ENCODE measurements at places on chromosomes 1 and 21.

GRCh38 chr1:180190091-180190490, 35.4 kb downstream of the QSOX1 start:
- DNase-seq: no peak

- DNase-seq: no peak
Measured at GRCh38 chr1:43004587-43005459, 46.2 kb upstream of the SLC2A1 start.

DNA sequence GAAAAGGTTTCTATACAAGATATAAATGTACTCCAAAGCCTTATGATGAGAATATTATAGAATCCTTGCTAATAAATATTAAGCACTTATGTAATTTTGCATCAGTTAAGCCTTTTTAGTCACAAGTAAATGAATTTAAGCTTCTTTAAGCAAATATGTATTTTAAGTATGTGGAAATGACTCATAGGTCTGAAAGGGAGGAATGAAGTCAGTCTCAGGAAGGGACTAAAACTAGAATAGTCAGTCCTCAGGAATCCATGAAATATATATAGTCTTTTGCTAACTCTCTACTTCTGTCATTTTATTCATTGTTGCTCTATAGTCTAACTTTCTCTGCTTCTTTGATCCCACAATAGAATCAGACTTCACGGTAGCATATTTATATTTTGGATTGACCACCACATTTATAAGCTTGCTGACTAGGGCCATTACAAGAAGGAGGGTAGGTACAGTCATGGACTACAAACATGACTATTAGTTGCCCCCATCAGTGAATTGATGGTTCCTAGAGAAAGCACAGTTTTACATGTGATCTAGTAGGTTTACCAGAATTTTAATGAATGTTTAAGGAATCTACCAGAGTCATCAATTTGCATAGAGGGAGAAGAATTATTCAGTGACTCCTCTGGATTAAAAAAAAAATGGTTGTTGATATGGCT, 20.2 kb upstream of the RABGGTB start:
- DNase-seq: peak; percentile 46

GRCh38 chr1:227270554-227270953, 47.7 kb downstream of the CDC42BPA start:
- DNase-seq: no peak

DNA sequence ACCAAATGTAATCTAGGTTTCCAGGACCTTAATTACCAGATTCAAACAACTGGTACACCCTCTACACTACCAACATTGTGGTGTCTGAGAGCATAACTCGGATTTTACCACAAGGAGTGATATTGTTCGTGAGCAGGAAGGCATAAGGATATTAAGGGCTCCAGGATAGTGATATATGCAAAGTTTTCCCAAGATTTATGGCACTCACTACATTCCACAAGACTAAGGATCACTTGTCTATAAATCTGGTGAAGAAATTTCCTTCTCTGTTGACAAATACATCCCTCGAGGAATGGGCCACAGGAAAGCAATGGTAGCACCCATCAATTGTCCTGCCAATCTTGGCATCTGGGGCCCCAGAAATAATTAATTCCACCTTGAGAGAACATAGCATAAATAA, 43.1 kb upstream of the PLD5 start:
- no peak for DNase-seq

DNA sequence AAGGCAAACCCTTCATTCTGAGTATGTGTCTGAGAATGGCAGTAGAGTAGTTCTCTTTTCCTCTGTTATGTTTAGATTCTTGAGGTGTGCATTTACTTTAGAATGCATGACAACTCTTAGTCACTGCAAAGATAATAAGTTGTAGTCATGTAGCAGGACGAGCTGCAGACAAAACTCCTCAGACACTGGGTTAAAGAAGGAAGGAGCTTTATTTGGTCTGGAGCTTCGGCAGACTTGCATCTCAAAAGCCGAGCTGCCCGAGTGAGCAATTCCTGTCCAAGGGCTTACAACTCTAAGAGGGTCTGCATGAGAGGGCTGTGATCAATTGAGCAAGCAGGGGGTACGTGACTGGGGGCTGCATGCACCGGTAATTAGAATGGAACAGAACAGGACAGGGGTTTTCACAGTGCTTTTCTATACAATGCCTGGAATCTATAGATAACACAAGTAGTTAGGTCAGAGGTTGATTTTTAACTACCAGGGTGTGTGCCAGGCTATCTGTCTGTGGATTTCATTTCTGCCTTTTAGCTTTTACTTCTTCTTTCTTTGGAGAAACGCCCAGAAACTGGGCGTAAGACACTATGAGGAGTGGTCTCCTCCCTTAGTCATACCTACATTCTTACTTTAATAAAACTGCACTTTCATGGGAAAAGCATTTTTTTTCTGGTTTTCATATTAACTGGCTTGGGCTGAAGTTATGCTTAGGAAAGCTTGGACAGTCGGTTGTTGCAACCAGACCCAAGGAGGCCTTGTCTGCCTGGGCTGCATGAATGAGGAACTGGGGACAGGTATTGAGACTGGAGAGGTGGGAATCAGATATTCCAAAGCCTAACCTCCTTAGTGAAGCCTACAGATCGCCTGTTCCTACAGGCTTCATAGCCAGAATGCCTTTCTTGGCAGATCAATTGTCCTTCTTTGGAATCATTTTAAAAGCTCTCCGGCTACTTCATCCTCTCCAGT, 115.1 kb downstream of the RHOU start:
- DNase-seq: no peak

GRCh38 chr1:198283222-198283621, 126.4 kb downstream of the NEK7 start:
- DNase-seq: no peak

DNA sequence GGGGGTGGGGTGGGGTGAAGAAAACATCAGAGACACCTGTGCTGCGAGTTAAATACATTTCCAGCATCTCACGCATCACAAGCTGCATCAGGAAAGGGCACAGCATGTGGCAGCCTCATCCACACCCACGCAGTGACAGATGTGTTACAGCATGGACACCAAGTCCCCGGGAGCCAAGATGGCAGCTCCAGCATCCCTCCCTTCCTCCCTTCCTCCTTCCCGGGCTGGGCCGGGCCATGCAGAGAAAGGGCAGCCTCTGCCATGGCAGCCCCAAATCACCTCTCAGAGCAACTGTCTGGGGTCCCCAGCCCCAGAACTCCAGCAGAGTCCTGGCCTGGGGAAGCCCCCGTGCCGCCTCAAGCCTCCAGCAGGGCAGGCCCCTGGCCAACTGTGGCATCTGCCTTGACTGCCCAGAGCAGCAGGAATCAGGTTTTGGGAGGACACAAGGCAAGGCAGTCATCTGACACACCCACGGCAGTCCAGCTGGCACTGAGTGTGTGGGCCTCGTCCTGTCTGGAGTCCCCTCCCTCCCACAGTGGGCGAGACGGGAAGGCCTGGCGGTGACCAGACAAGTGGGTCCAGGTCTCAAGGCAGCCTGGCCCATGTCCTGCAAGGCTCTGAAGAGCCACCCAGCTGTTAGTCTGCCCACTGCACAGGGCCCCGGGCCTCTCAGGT, 6.2 kb downstream of the SMIM1 start:
- DNase-seq: no peak

DNA sequence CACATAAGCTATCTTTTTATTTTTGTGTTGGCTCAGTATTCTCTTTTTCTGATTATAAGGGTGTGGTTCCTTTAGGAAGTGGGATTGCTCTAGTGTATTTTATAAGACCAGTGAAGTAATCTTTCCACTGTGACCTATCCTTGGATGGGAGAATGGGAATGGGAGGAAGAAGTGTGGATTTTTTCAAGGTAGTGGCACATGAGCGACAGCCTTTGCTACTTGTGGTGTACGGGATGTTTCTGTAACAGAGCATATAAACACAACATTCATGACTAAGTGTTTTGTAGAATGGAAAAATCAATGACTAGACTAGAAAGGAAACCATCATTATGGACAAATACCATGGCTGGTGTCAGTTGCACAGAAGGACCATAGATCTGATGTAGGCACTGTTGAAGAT, 209.6 kb downstream of the GIPC2 start:
- DNase-seq: no peak

GRCh38 chr1:239630767-239631166, 244.4 kb downstream of the CHRM3 start:
- no peak for DNase-seq

DNA sequence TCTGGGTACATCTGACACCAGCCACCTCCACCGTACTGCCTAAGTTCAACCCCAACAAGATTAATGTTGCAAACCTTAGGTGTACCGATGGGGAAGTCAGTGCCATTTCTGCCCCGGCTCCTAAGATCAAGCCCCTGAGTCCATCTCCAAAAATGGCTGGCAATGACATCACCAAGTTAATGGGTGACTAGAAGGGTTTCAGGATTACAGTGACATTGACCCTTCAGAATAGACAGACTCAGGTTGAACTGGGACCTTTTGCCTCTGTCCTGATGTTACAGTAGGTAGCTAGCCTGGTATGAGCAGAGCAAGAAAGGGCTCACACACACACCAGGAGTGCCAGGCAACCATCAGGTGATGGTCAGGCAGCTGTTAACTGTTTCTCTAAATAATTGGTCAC, 21.7 kb upstream of the ZMYM6 start:
- DNase-seq: no peak

DNA sequence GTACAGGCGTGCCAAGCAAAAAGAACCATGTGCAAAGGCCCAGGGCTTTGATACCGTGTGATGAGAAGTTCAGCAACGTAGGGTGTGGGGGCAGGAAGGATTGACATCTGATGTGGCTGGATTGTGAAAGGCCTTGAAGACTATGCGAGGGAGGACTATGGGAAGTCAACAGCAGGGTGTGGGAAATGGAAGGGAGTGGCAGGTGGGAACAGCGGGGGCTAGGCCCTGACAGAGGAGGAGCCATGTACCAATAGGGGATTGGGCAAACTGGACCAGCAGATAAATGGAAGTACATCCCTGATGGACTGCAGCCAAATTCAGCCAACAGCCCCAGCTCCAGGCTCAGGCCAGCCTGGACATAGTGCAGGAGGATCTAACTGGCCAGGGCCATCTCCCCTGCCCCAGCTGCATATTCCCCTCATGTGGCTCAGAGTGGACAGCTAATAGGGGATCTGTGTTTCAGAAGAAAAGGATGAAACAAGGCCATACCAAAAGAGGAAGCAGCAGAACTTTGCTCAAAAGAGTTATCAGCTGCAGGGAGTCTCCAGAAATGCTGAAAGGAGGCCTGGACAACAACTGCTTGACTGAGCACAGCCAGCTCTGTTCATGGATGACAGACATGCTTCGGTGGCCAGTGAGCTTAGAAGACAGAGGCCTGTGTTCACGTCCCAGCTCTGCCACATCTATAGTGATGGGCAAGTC, 140.2 kb upstream of the SGIP1 start:
- no peak for DNase-seq

GRCh38 chr1:10353282-10353681, 45.6 kb upstream of the PGD start:
- no peak for DNase-seq

DNA sequence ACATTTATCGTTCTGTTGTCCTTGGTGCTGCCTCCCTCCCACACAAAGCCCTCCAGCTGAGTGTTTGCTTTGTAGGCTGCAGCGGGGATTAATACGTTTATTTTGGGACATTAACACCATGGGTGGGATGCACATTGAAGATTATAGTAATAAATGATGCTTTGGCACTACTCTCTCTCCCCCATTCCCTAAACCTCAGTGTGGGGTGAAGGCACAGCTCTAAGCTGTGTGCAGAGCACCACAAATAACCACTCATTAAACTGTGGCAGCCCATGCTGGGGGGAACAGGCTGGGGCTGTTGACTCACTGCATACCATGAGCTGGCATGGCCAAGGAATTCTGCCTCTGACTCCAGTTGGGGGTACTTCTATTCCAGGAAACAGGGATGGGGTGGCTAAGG, 7.7 kb downstream of the PCP4L1 start:
- DNase-seq: no peak

DNA sequence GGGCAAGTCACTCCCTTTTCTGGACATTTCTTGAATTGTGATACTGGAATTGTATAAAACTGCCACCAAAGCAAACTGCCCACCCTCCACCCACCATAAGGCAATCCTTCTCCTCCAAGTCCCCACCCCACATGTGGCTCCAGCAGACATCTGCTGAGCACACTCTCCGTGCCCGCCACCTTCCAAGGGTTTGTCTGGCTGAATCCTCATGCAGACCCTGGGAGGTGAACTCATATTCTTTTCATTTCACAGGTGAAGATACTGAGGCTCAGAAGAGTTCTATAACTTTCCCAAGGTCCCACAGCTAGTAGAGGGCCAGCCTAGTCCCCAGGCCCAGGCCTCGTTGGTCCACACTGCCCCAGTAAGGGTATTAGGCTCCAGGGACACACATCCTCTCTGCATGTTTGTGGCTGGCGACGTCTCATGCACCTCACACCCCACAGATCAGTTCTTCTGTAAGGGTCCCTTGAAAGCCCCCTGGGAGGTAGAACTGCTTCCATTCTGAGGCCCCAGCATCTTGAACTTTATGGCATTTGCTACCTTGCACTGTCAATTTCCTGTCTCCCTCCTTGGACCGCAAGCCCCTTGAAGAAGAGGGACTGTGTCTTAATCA, 14.1 kb downstream of the CNTN2 start:
- no peak for DNase-seq

DNA sequence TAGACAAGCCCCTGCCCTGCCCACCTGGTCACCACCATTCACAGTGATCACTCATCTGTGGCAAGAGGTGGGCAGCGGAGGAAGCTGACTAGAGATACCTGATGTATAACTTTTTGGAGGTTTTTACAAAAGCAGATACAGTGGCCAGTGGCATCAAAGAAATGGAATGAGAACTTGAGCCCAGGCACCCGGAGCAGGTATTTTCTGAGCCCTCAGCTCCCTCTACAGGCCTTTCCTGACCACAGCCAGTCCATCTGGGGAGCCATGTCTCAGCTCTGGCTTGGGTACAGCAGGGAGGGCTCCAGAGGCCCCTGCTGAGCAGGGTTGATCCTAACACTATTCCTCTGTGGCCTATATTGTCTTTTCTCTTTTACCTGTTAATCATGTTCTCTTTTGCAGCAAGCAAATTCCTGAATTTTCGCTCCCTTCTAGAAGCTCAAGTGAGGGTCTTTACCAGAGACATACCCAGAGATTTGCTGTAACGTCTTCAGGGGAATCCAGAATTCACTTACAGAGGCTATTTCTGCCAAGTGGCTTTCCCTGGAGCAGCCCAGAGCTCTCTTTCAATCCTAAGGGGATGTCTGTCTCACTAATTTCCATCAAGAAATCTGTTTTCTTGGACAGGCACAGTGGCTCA, 27.3 kb downstream of the GPR157 start:
- DNase-seq: no peak

DNA sequence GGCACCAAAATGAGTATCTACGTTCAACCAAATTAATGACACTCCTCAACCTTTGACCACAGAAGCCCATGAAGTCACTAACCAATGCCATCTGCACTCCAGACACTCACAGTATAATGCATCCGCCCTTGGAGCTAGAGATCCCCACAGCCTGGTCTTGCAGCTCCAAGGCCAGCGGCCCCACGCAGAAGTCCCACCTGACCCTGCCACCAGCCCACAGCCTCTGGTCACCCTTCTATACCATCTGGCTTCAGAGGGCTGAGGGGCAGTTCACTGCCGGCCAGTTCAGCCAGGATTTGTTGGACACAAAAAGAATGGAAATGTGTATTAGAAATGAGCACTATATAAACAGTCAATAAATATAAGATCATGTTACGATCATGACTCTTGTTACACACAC, 211.2 kb downstream of the RRAGC start:
- DNase-seq: no peak

- DNase-seq: no peak
Measured at GRCh38 chr1:177505905-177506590, 335.3 kb downstream of the BRINP2 start.

GRCh38 chr1:243354511-243355153, 98.8 kb downstream of the SDCCAG8 start:
- no peak for DNase-seq
